RWPE2 (cell line): ENCODE measurements at places on chromosomes 3 and 15.

DNA sequence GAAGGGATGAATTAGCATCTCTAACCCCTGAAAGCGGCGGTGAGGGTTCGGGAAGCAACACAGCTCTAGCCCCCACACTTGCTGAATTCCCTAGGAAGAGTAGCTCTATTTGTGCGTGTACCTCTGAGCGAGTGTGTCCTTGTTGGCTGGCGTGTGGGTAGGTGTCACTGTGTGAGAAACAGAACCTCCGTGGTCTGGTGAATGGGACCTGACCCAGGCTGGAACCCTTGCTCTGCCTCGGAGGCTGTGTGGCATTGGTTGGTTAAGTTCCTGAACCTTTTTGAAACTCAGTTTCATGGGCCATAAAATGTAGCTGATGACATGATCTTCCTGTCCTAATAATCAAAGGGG, 414 bp upstream of the TMEM115 start:
- no peak for DNase-seq
- H3K36me3 ChIP-seq: peaks cover 20% of the 10 kb centered on the region
- H3K4me1 ChIP-seq: peaks cover 13% of the 10 kb centered on the region
- no peaks in the 10 kb centered on the region for H3K27me3 ChIP-seq
- H3K4me3 ChIP-seq: peak overlapping the region; percentile 56

GRCh38 chr3:71369701-71370391, 213.7 kb downstream of the FOXP1 start:
- no peaks in the 10 kb centered on the region for H3K4me1 ChIP-seq
- H3K27me3 ChIP-seq: no peaks in the 10 kb centered on the region
- no peak for DNase-seq
- H3K27ac ChIP-seq: no peak overlapping the region
- no peaks in the 10 kb centered on the region for H3K36me3 ChIP-seq

DNA sequence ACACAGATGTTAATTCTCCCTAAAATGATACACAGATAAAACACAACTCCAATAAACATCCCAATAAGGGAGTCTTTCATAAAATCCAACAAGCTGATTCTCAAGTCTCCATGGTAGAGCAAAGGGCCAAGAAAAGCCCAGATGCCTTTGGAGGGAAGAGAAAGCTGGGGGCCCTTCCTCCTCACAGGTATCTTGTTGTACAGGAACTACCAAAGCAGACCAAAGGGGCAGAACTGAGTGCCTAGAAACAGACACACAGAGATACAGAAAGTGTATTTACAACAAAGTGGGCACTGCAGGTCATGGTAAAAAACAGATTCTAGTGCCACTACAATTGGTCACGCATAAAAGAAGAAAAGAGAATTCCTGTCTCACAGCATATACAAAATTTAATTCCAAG, 87.2 kb upstream of the NSMCE3 start:
- no peak overlapping the region for H3K27ac ChIP-seq
- no peak for DNase-seq
- no peak overlapping the region for H3K4me3 ChIP-seq
- H3K36me3 ChIP-seq: no peaks in the 10 kb centered on the region
- peaks cover 30% of the 10 kb centered on the region for H3K27me3 ChIP-seq

GRCh38 chr15:101207867-101208288, 44.0 kb downstream of the CHSY1 start:
- no peak overlapping the region for H3K4me3 ChIP-seq
- H3K27me3 ChIP-seq: no peaks in the 10 kb centered on the region
- peaks cover 16% of the 10 kb centered on the region for H3K36me3 ChIP-seq

DNA sequence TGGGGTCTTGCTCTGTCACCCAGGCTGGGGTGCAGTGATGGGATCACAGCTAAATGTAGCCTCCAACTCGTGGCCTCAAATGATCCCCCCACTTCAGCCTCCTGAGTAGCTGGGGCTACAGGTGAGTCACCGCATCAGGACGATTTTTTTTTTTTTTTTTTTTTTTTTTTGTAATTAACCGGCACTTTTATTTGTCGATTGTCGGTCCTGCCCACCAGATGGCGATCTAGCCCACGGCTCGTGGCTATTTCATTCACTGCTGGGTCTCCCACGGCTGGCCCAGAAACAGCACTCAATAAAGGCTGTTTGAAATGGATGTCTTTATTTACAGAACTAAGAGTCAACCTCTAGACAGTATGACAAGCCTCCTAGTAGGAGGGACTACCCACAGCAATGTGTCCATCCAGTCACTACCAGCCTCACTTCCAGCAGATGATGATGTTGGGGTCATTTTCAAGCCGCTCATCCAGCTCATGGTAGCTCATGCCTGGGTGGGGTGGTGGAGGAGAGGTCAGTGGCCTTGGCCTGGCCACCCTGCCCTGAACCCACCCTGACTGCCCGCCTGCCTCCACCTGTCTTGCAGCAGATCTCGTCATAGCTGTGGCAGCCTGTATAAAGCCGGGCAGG, 1.8 kb upstream of the ZMYND10 start:
- DNase-seq: no peak
- no peak overlapping the region for H3K4me3 ChIP-seq
- no peaks in the 10 kb centered on the region for H3K27me3 ChIP-seq
- H3K36me3 ChIP-seq: peaks cover 5% of the 10 kb centered on the region; the same call in 1 of the 2 replicates

GRCh38 chr15:67564021-67564967, 21.8 kb downstream of the MAP2K5 start:
- H3K4me3 ChIP-seq: no peak overlapping the region
- no peak overlapping the region for H3K27ac ChIP-seq
- H3K4me1 ChIP-seq: no peaks in the 10 kb centered on the region
- 0 out of 2 replicates have a peak, but pooled peaks cover under 1% of the 10 kb centered on the region for H3K36me3 ChIP-seq
- H3K27me3 ChIP-seq: no peaks in the 10 kb centered on the region

DNA sequence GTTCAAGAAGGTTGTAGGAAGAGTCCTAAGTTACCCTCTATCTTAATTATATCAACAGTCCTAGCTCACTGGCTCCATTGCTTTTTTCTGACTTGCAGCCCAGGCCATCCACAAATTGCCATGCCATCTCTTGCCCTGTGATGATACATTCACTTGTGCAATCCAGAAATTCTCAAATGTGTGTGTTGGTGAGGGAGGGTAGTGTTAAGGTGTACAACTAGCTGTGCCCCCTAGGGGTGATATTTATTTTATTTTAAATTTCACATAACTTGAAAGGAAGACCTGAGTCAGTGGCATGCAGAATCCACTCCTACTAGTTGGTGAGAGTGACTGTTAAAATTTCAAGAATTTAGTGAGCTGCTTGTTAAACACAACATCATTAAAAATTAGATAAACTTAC, 156.1 kb upstream of the ANKRD28 start:
- H3K36me3 ChIP-seq: no peaks in the 10 kb centered on the region

GRCh38 chr15:45804028-45804427, 169.2 kb downstream of the SQOR start:
- H3K27me3 ChIP-seq: no peaks in the 10 kb centered on the region
- no peaks in the 10 kb centered on the region for H3K36me3 ChIP-seq
- no peak for DNase-seq
- H3K4me3 ChIP-seq: no peak overlapping the region
- H3K4me1 ChIP-seq: no peaks in the 10 kb centered on the region

DNA sequence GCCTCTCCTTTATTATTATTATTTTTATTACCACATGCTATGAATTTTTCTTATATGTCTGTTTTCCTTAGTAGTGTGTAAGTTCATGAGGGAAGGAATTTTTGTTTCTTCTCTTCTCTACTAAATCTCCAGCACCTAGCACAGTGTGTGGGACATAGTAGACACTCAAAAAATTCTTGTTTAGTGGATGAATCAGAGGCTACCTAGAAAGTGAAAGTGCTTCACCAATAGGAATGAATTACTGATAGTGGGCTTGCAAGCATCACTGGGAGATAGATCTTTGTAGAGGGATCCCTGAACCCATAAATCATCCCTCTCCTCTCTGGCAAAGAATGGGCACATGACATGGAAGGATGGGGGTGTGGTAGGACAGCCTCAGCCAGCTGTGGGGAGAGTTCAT, 8.5 kb downstream of the SPTBN5 start:
- no peak for DNase-seq
- no peak overlapping the region for H3K4me3 ChIP-seq
- no peaks in the 10 kb centered on the region for H3K27me3 ChIP-seq

- DNase-seq: no peak
- no peak overlapping the region for H3K4me3 ChIP-seq
- no peaks in the 10 kb centered on the region for H3K27me3 ChIP-seq
- H3K36me3 ChIP-seq: no peaks in the 10 kb centered on the region
- H3K27ac ChIP-seq: no peak overlapping the region
These were observed 1.2 kb upstream of the SPICE1 start for GRCh38 chr3:113516115-113516505.

GRCh38 chr3:128874481-128875180, 4.8 kb upstream of the ACAD9 start:
- H3K4me3 ChIP-seq: no peak overlapping the region
- H3K4me1 ChIP-seq: peaks cover 4% of the 10 kb centered on the region
- H3K27ac ChIP-seq: no peak overlapping the region

DNA sequence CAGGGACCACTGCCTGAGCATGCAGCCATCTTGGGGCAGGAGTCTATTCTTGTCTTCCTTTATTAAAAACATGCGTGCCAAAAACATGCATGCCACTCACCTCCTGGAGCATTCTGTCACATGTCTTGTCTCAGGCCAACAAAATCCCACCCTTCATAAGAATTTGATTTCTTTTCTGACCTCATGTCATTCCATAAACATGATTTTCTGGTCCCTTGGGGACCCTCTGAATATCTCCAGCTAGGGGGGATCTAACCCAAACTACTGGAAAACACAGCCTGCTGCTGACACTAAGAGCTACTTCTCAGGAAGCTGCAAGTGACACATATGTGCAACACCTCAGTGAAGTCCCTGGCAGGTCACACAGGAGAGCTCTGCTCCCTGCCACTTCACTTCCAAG, 26.8 kb upstream of the NOX5 start:
- H3K4me1 ChIP-seq: peaks cover 13% of the 10 kb centered on the region
- no peaks in the 10 kb centered on the region for H3K36me3 ChIP-seq
- no peak overlapping the region for H3K4me3 ChIP-seq

GRCh38 chr3:61136191-61136590, 115.1 kb downstream of the FHIT start:
- H3K27ac ChIP-seq: no peak overlapping the region
- no peaks in the 10 kb centered on the region for H3K36me3 ChIP-seq
- no peaks in the 10 kb centered on the region for H3K27me3 ChIP-seq
- no peak overlapping the region for H3K4me3 ChIP-seq
- H3K4me1 ChIP-seq: no peaks in the 10 kb centered on the region

- H3K4me1 ChIP-seq: no peaks in the 10 kb centered on the region
- H3K4me3 ChIP-seq: no peak overlapping the region
- DNase-seq: peak; percentile 38
- H3K27ac ChIP-seq: no peak overlapping the region
These were observed 1.1 kb upstream of the VIPR1 start for GRCh38 chr3:42501321-42501680.

DNA sequence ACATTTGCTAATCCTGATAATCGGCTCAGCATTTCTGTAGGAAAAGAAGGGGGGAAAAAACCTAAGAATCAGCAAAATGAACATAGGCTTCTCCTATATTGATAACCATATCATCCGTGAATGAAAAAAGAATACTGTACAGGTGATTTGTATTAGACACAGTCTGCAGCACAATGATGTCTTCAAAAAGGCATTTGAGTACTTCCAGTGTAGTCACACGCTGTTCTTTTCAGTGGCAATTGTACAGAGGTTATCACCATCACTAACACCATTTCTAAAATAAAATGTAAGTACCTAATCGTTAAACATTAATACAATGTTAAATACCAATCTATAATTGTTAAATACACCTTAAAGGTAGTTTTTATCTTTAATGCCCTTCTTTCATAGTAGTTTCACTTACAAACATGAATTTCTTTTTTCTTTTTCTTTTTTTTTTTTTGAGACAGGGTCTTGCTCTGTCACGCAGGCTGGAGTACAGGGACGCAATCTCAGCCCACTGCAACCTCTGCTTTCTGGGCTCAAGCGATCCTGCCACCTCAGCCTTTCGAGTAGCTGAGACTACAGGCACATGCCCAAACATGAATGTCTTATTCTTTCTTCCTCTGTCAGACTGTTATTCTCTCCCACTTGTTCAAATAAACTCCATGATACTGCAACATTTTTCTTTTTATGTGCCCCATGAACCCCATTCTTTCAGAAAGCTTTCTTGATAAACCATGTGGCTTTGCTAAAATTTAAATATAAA, 18.4 kb downstream of the GOLGB1 start:
- DNase-seq: no peak
- H3K27ac ChIP-seq: peak overlapping the region; percentile 2
- H3K36me3 ChIP-seq: peaks cover 40% of the 10 kb centered on the region

- H3K36me3 ChIP-seq: no peaks in the 10 kb centered on the region
- peaks cover 32% of the 10 kb centered on the region for H3K4me1 ChIP-seq
- no peaks in the 10 kb centered on the region for H3K27me3 ChIP-seq
- no peak overlapping the region for H3K27ac ChIP-seq
These were observed 9.0 kb upstream of the THRB start for GRCh38 chr3:24503616-24504113.

DNA sequence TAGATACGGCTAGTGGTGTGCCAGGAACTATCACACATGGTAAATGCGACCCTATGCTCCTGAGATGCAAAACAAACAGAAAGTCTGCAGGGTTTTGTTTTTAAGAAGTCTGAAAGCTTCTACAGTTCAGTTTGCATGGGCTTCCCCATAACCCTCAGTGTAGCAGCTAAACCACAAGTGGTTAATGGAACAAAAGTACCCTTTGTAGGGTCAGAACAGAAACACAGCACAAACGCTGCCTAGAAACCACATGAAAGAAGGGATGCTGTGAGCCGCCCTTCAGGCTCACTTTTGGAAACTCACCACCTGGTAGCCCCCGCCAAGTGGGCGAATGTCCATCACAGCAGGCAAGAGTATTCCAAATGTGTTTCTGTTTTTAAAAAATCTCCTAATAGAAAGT, 46.2 kb downstream of the CTDSPL start:
- no peaks in the 10 kb centered on the region for H3K27me3 ChIP-seq
- no peak overlapping the region for H3K4me3 ChIP-seq
- no peaks in the 10 kb centered on the region for H3K4me1 ChIP-seq

- H3K27me3 ChIP-seq: no peaks in the 10 kb centered on the region
- H3K4me1 ChIP-seq: no peaks in the 10 kb centered on the region
- no peaks in the 10 kb centered on the region for H3K36me3 ChIP-seq
- no peak overlapping the region for H3K27ac ChIP-seq
- no peak overlapping the region for H3K4me3 ChIP-seq
These were observed 19.0 kb downstream of the STOML1 start for GRCh38 chr15:73972984-73973682.

DNA sequence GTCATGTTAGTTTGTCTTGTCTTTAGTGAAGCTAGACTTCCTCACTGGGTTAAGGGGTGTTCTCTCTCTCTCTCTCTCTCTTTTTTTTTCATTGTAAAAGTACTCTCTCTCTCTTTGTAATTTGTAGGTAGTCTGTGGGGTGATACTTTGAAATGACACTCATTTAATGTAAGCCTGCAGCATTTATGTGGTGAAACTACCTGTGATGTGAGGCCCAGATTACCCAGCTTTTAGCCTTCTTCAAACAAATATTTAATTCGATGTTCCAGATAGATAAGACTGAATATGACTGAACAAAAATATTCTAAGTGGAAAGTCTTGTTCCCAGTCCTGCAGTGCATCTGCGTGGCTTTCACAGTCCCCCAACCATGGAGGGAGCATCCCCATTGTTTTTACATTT, 49.7 kb downstream of the SQOR start:
- H3K4me3 ChIP-seq: no peak overlapping the region
- no peaks in the 10 kb centered on the region for H3K27me3 ChIP-seq
- H3K27ac ChIP-seq: no peak overlapping the region
- H3K4me1 ChIP-seq: no peaks in the 10 kb centered on the region
- H3K36me3 ChIP-seq: peaks cover 96% of the 10 kb centered on the region
